CD8-positive, alpha-beta memory T cell (primary cell): ENCODE measurements at places on chromosomes 16 and 17. TPM values are rescaled to one million over a fixed set of nuclear protein-coding genes. Genes with fewer than 3 reads are reported as not detected.
A peak's percentile ranks its signal among the peaks of the same experiment; 100 is the strongest.

- no peaks in the 10 kb centered on the region for H3K4me1 ChIP-seq
- no peak overlapping the region for H3K27ac ChIP-seq
These were observed 26.0 kb downstream of the CD300LF start for GRCh38 chr17:74686761-74687160.

GRCh38 chr17:55154101-55154500 is 110.7 kb upstream of the HLF start:
- no peak overlapping the region for H3K4me3 ChIP-seq
- no peaks in the 10 kb centered on the region for H3K36me3 ChIP-seq
- no peak overlapping the region for H3K27ac ChIP-seq
- H3K27me3 ChIP-seq: no peaks in the 10 kb centered on the region
- no peaks in the 10 kb centered on the region for H3K4me1 ChIP-seq

GRCh38 chr16:16118337-16118736 is 105.0 kb downstream of the ABCC6 start:
- no peaks in the 10 kb centered on the region for H3K27me3 ChIP-seq
- no peak overlapping the region for H3K4me3 ChIP-seq
- no peak for DNase-seq
- H3K36me3 ChIP-seq: peaks cover 58% of the 10 kb centered on the region

DNA sequence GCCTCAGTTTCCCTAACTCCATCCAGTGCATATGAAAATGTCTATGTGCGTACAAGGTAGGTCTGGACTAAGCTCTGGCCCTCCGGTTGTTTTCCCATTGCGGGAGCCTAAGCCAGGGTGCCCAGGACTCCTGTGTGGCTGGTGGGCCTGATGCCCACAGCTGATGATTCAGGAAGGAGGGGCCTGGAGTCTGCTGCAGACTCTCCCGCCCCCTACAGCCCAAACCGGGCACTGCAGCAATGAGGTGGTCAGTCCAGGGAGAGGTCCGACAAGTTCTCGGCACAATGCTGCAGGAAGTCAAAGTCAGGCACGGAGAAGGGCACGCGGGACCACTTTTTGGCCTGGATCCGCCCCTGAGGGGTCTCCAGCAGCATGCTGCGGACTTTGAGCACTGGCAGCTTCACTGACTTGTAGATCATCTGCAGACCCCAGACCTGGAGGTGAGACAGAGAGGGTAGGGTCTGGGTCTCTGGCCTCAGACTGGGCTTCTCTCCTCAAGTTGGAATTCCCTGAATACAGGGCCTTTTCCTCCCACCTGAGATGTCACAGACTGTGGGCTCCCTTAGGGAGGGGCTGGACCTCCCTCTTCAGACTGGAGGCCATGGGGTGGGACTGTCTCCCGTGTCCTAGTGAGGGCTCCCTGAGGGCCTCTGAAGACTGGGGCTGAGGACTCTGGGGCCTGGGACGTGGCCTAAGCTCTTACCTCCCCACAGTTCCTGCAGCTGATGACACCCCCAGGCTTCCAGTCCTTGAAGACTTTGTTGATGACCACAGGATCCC is 3.4 kb upstream of the ZNF385C start:
- H3K27ac ChIP-seq: no peak overlapping the region
- DNase-seq: no peak
- H3K27me3 ChIP-seq: peaks cover 14% of the 10 kb centered on the region
- no peaks in the 10 kb centered on the region for H3K36me3 ChIP-seq
- peaks cover 6% of the 10 kb centered on the region for H3K4me1 ChIP-seq
- no peak overlapping the region for H3K4me3 ChIP-seq

DNA sequence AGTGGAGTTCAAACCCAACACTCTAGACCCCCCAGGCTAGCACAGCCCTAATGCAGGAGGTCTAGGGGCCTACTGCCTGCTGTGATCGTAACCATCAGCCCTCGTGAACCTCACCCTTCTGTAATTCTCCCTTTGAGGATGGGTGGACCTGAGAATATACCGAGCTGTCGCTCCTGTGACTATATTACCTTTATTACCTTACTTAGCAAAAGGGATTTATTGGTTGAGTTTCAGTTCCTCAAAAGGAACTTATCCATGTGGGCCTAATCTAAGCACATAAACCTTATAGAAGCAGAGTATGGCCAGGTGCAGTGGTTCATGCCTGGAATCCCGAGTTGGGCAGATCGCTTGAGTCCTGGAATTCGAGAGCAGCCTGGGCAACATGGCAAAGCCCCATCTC is 19.2 kb upstream of the EMP2 start:
- no peaks in the 10 kb centered on the region for H3K27me3 ChIP-seq
- no peak for DNase-seq
- no peaks in the 10 kb centered on the region for H3K4me1 ChIP-seq
- no peak overlapping the region for H3K4me3 ChIP-seq
- no peaks in the 10 kb centered on the region for H3K36me3 ChIP-seq
- H3K27ac ChIP-seq: no peak overlapping the region

DNA sequence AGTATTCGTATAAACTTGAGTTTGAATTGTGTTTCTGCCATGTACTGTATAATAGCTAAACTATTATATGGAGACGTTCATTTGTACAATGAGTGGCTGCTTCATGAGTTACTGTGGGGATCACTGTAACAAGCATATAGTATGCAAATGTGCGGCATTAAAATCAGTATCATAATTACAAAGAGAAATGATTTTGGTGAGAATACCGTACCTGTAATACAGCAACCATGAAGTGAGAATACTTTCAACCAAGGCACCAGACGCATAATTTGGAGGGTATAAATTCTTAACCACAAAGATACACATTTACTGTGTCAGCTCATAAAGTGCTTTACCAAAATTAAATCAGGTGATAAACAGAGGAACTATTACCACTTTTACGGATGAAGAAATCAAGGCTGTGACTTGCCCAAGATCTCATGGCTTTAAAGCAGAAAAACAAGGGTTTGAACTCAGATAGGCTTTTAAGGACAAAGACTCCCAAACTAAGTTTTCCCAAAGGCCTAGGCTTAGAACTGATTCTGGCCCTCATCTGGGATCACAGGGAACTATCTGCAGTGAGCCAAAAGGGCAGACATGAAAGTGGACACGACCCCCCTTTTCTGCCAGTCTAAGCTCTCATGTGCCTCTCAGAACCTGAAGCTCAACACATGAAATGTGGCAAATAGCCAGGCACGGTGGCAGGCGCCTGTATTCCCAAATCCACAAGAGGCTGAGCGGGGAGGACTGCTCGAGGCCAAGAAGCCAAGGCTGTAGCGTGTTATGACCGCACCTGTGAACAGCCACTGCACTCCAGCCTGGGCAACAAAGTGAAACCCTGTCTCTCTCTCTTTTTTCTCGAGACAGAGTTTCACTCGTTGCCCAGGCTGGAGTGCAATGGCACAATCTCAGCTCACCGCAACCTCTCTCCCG is 6.4 kb downstream of the RPS15A start:
- no peak for DNase-seq
- no peaks in the 10 kb centered on the region for H3K27me3 ChIP-seq
- no peak overlapping the region for H3K27ac ChIP-seq
- no peak overlapping the region for H3K4me3 ChIP-seq
- peaks cover 41% of the 10 kb centered on the region for H3K4me1 ChIP-seq

- no peaks in the 10 kb centered on the region for H3K27me3 ChIP-seq
- H3K4me1 ChIP-seq: no peaks in the 10 kb centered on the region
- no peak overlapping the region for H3K4me3 ChIP-seq
- DNase-seq: no peak
- no peak overlapping the region for H3K27ac ChIP-seq
These were observed 24.8 kb downstream of the SYT17 start for GRCh38 chr16:19192865-19193264.

DNA sequence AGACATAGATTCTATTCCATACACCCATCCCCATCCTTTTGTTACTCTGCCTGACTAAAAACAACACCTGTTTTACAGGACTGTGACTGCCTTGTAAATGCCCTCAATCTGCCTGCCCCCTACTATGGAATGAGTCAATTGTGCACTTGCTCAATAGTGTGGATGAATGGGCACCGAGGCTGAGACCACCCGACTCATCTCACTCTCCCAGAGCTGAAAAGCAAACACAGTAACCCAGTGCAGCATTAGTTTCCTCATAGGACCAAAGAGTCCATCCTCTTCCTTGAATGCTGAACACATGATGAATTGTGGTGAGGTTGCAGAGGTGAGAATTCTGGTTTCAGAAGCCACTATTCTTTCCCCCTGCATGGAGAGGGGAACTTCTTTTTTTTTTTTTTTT is 233.7 kb downstream of the ZFHX3 start:
- no peaks in the 10 kb centered on the region for H3K4me1 ChIP-seq
- H3K27me3 ChIP-seq: no peaks in the 10 kb centered on the region
- DNase-seq: no peak
- no peak overlapping the region for H3K27ac ChIP-seq
- H3K4me3 ChIP-seq: no peak overlapping the region

DNA sequence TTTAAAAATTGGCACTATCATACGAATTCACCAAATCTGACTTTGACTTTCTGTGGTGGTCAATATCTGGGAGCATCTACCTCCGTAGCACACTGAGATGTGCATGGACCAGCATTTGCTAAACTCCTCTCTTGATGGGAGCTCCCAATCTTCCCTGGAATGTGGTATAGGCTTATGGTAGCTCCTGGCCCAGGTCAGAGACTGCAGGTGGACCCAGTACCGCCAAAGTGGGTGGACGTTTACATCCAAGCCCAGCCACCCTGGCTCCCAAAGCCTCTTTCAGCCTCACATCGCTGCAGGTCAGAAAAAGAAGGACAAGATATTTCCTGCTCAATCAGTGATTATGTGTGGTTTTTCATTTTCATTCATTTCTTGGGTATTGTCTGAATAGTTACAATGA is 43.1 kb upstream of the NKD1 start:
- no peaks in the 10 kb centered on the region for H3K27me3 ChIP-seq
- H3K27ac ChIP-seq: no peak overlapping the region
- no peaks in the 10 kb centered on the region for H3K36me3 ChIP-seq
- no peaks in the 10 kb centered on the region for H3K4me1 ChIP-seq
- no peak for DNase-seq
- no peak overlapping the region for H3K4me3 ChIP-seq

GRCh38 chr17:78272914-78273258 is 41.5 kb downstream of the TMEM235 start:
- H3K27ac ChIP-seq: peak overlapping the region; percentile 0
- DNase-seq: no peak
- H3K36me3 ChIP-seq: no peaks in the 10 kb centered on the region
- H3K27me3 ChIP-seq: peaks cover 4% of the 10 kb centered on the region

- H3K27me3 ChIP-seq: no peaks in the 10 kb centered on the region
- no peaks in the 10 kb centered on the region for H3K4me1 ChIP-seq
- no peak overlapping the region for H3K4me3 ChIP-seq
These were observed 41.3 kb downstream of the GPRC5B start for GRCh38 chr16:19843371-19843770.

DNA sequence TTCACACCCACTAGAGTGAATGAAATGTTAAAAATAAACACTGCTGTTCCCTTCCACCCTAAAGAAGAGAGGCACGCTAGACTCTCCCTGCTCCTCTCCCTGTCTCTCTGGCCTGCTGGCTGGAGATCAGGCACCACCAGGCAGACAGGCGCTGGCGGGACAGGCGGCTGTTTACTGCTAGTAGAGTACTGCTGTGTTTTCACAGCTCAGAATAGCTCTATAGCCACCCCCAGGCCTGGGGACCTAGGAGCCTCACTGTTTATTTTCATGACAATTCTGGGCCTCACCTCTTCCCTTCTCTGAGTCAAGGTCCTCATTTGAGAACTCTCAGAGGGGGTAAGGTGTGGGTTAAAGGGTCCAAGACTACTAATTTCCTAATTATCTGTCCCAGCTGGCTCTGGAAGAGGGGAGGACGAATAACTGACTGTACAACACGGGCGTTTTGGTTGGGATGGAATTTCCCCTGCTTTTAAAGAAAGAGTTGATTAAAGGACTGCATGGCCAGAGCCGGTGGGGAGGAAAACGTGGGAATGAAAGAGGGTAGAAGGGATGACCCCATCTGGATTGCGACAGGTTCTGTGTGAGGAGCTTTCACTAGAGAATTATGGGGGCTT is 9.0 kb upstream of the G6PC1 start:
- no peaks in the 10 kb centered on the region for H3K4me1 ChIP-seq
- no peak for DNase-seq
- no peak overlapping the region for H3K4me3 ChIP-seq
- no peaks in the 10 kb centered on the region for H3K36me3 ChIP-seq

- H3K4me3 ChIP-seq: no peak overlapping the region
- DNase-seq: no peak
- no peaks in the 10 kb centered on the region for H3K27me3 ChIP-seq
- H3K27ac ChIP-seq: no peak overlapping the region
- peaks cover 5% of the 10 kb centered on the region for H3K36me3 ChIP-seq
These were observed 64.3 kb downstream of the KLHDC4 start for GRCh38 chr16:87701505-87701921.

DNA sequence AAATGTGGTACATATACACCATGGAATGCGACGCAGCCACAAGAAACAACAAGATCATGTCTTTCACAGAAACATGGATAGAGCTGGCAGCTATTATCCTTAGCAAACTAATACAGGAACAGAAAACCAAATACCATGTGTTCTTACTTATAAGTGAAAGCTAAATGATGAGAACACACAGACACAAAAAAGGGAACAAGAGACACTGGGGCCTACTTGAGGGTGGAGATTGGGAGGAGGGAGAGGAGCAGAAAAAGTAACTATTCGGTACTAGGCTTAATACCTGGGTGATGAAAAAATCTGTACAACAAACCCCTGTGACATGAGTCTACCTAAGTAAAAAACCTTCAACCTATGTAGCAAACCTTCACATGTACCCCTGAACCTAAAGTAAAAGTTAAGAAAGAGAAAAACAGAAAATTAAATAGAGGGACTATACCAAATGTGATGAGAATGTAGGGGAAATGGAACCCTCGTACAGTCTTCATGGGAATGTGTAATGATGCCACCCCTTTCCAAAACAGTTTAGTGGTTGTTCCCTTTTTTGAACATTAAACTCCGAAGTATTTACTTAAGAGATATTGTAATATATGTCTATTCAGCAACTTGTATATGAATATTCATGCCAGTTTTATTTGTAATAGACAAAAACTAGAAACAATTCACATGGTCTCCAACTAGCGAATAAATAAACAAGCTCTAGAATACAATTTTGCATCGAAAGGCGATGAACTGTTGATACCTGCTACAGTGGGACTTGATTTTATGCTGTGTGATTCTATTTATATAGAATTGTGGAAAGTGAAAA is 33.9 kb downstream of the AHSP start:
- no peak overlapping the region for H3K27ac ChIP-seq
- H3K27me3 ChIP-seq: no peaks in the 10 kb centered on the region
- H3K36me3 ChIP-seq: no peaks in the 10 kb centered on the region
- no peak for DNase-seq

- H3K4me1 ChIP-seq: no peaks in the 10 kb centered on the region
- no peak overlapping the region for H3K4me3 ChIP-seq
- H3K27me3 ChIP-seq: no peaks in the 10 kb centered on the region
- DNase-seq: no peak
These were observed 20.5 kb downstream of the ERCC4 start for GRCh38 chr16:13940397-13940933.

Gene ATP1B2
- total RNA-seq: 0.53 TPM

Gene GALR2
- total RNA-seq: 2.7 TPM

Gene MYH13
- not detected for total RNA-seq

Gene ABCC11
- 0.22 TPM for total RNA-seq
